Stimulated activated CD4-positive, alpha-beta T cell treated with anti-CD3 and anti-CD28 coated beads, Interleukin-4, amount 100 ng/mL, for 24 hours (primary cell): ENCODE measurements at places on chromosomes 12 and 14.

GRCh38 chr14:103209054-103209453, 85.8 kb downstream of the TNFAIP2 start:
- DNase-seq, result no peak

DNA sequence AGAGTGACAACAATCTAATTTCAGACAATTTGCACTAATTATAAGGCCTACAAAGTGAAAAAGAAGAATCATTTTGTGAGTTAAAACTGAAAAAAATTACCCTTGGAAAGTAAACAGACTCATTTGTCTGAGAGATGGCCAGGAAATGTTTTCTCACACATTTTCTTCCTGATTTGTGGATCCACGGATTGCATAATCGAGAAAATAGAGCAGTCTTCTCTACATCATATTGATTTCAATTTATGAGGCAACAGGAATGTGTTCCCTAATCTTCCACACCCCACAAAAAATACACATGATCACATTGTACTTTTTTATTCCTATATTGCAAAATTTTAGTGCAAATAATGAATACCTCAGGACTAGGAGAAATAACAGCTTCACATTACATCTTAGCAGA, 160.8 kb downstream of the CCER1 start:
- DNase-seq, result no peak

DNA sequence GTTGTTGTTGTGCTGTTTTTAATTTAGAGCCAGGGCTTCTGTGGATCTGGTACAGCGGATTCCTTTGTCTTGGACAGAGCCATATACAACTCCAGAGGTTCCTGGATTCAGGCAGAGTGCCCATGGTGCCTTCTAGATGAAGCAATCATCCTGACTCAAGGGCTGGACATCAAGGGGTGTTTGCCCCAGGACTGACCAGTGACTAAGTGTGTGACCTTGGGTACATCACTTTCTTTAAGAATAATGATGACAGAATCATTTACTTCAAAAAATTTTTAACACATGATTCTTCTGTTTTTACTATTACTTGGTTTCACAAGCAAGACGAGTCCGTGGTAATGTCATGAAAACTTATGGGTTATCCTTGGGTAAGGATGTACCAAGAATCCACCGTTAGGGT, 397.3 kb downstream of the ZFP36L1 start:
- DNase-seq, result no peak

- no peak for DNase-seq
Observed at GRCh38 chr12:75945581-75945980, 86.0 kb downstream of the PHLDA1 start.

GRCh38 chr12:94769047-94769420, 118.7 kb upstream of the TMCC3 start:
- DNase-seq, result no peak

DNA sequence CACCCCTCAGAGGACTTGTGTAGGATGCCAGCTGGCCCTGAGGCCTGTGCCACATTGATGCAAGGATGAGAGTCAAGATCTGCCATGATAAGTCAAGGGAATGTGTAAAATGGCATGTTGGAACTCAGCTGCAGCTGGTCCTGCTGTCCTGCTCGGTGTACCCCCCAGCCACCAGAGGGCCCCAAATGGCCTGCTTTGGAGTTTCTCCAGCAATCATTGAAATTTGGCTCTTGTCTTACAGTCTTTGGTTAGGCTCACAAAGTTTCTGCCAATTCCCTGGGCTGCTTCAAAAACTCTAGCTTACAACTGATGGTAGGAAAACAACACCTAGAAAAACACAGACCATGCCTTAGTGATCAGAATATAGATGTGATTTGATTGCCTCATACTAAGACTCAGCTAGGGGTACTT, 76.8 kb downstream of the HSD17B6 start:
- peak; percentile 30 for DNase-seq

DNA sequence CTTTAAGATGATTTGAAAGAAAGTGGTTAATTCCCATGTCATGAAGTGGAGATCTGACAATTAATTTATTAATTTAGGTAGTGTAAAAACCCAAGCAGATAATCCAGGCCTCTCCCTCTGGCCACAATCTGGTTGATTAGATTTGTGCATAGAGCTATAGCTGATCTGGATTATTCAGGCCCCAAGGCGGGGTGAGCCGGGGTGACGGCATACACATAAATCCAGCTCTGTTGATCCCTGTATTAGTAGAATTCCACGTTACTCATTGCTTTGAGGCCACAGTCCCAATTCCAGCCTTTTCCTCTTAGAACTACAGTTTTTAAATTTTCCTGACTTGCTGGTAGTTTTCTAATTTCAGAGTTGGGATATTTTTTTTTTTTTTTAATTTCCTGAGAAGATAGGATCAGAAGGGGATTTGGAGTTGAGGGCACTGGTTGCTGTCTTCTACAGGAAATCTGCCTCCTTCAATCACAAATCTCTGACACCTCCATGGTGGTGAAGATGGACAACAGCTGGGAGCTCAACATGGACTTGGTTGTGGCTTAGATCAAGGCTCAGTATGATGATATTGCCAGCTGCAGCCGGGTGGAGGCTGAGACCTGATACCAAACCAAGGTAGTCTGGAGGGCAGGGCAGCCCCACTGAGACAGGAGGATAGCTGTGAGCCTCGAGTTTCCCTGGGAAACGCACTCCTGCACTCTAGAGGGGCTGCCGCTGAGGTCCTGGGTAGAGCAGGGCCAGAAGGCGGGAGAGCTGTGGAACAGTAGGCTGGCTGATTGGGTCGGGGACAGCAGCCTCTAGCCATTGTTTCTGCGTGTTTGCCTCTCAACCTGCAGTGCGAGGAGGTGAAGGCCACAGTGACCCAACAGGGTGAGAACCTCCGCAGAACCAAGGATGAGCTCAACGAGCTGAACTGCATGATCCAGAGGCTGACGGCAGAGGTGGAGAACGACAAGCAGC, 19.4 kb downstream of the KRT85 start:
- no peak for DNase-seq

DNA sequence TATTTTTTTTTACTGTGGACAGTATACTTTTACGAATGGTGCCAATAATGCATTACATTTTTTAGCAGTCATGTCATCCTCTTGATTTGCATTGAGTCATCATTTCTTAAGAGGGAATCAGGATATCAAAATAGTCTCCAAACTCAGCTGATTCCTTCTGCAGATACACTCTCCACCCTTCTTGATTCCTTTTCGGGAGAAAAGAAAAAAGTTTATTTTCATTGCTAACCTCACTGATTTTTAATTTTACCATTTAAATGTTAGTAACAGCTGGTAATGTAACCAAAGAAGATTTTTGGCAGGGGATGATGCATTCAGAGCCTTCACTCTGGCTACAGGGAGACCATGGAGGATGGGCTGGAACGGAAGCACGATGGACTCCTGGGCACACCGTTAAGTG, 47.5 kb downstream of the MRPL42 start:
- no peak for DNase-seq

DNA sequence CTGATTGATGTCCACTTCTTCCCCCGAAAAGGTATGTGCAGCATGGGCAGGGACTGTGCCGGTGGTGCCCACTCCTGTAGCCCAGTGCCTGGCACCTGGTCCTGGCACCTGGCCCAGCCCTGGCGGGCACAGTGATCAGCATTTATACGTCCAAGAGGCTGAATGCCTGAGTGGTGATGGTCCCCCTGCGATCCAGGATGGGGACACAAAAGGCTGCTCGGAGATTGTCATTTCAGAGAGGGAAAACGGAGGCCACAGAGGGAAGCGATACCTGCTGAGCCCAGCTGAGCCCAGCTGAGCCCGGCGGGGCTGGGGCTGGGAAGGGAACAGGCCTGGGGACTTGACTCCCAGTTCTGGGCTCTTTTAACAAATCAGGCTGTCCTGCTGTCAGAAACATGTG, 55.8 kb downstream of the PRIMA1 start:
- DNase-seq, result no peak

- no peak for DNase-seq
Observed at GRCh38 chr14:58904776-58905175, 267.0 kb downstream of the DACT1 start.

DNA sequence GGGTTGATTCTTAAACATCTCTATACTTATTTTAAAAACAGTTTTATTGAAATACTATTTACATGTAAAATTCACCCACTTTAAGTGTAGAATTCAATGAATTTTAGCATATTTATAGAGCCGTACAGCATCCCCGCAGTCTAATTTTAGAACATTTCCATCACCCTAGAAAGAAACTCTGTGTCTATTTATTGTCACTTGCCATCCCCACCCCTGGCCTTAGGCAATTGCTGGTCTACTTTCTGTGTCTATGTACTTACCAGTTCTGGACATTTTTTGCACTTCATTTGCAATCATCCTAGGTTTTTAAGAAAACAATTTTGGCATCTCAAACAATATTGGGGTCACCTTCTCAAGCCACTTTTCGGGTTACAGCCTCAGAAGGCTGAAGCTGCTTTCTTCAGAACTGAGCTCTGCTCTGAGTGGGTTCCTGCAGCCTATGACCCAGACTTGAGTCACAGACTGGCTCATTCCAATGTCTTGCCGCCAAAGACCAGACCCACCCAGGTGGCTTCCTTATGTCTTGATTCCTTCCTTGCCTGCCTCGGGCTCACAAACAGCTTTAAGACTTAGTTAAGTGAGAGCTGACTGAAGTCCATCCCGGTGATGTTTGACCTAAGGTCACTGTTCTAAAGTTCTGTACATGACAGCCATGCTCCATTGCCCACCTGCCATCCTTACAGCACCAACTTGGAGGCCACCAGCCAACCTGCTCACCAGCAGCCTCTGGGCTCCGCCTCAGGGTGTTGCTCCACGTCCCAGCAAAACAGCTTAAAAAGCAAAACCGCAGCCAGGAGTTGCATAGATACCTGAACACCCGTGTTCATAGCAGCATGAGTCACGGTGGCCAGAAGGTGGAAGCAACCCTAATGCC, 131.5 kb downstream of the CHST11 start:
- DNase-seq, result no peak

GRCh38 chr14:71557351-71557750, 374.9 kb upstream of the RGS6 start:
- no peak for DNase-seq

- DNase-seq, result no peak
Observed at GRCh38 chr14:68661226-68662225, 131.3 kb downstream of the ZFP36L1 start.

DNA sequence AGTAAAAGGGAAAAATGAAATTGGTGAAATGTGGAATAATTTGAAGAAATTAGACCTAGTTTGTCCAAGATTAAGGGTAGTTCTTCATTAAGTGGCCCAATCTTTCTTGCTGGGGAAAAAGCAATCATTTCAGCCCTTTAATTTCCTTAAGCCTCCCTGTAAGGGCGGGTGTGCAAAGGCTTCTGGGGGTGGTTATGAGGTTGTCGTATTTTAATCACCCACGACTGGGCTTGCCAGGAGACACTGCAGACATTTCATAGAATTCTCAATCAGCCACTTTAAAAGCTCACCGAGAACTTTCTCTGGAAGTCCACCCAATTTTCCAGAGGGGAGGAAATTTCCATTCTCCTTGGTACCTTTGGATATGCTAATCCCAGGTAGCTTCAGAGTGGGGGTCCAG, 43.4 kb downstream of the DLK1 start:
- no peak for DNase-seq

DNA sequence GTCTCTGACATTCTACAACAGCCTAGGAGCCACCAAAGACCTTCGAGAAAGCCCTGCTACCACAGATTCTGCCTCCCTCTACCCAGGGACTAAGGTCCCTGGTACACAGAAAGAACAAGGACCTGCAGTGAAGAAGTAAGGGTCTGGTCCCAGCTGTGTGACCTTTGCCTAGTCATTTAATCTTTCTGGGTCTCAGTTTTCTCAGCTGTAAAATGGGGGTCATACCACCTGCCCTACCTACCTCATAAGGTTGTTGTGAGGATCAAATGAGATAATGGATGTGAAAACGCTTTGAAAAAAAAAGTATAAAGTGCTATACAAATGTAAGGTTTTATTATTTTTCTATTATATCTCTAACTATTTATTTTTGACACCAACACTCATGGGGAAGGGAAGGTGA, 5.2 kb upstream of the PRKAG1 start:
- no peak for DNase-seq

DNA sequence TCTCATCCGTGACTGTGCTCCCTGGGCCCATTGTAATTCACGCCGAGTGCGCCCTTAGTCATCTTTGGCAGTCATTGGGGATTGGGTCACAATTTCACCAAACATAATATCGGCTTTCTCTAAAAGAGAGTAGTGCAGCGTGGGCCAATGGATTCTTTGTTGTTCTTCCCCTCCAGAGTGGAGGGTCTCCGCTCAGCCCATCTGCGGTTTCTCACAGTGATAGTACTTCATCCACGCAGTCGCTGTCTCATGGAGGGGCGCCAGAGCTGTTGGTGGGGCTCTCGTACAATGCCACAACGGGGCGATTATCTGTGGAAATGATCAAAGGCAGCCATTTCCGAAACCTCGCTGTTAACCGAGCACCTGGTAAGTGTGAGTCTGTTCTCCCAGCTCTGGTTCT, 321.8 kb downstream of the SNAPC1 start:
- DNase-seq, result no peak

DNA sequence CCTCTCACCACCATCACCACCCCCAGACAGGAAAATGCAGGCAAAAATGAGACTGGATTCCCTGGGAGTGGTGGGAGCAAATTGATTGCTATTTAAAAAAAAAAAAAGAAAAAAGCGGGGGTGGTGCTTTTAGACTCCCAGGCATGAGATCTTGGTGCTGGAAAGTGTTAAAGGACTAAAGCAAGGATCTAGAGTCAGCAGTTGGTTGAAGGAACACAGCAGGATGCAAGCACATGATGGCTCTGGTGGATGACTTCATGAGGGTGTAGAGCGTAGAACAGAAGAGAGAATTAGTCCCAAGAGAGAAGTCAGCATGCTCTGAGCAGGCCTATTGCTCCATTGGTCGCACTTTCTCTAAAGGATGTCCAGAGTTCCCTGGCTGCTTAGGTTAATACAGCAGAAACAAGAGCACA, 183.8 kb upstream of the HMGA2 start:
- DNase-seq, result no peak

DNA sequence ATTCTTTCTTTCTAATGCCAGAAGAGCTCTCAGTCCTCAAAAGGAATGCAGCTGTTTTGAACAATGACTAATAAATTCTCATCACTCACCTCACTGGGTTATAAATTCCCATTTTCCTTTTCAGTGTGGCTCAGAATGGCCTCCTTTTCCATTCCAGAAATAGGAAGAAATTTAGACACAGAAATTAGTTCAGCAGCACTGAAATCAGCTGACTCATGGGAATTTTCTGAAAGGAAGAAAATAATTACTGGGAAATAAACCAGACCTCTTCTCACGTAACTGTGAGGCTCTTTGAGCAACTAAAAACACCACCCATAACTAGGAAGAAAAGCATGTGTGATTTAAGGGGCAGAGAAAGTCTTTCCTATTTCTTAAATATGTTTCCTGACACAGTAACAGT, 23.8 kb downstream of the CD163 start:
- no peak for DNase-seq

- no peak for DNase-seq
Observed at GRCh38 chr12:52221070-52221781, 11.8 kb upstream of the KRT7 start.

GRCh38 chr14:106694638-106695393, 1168.4 kb downstream of the TMEM121 start:
- peak; percentile 73 for DNase-seq

DNA sequence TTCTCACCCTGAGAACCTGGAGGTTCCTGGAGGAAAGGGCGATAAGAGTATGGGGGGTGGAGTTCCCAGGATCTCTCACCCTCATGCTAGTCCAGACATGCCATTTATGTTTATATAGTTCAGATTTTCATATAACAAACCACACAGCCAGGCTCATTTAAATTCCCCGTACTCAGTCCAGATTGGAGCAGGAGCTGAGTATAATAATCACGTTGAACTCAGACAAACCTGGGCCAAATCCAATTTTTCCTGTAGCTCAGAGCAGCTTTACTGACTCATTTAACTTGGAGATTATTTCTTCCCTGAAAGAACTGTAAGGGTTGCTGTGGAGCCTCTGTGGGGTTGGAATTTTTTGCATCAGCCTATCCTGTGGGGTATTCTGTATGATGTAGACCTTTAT, 660.8 kb downstream of the TMEM121 start:
- no peak for DNase-seq
